Panc1 (cell line): ENCODE measurements at places on chromosomes 12 and 14.

DNA sequence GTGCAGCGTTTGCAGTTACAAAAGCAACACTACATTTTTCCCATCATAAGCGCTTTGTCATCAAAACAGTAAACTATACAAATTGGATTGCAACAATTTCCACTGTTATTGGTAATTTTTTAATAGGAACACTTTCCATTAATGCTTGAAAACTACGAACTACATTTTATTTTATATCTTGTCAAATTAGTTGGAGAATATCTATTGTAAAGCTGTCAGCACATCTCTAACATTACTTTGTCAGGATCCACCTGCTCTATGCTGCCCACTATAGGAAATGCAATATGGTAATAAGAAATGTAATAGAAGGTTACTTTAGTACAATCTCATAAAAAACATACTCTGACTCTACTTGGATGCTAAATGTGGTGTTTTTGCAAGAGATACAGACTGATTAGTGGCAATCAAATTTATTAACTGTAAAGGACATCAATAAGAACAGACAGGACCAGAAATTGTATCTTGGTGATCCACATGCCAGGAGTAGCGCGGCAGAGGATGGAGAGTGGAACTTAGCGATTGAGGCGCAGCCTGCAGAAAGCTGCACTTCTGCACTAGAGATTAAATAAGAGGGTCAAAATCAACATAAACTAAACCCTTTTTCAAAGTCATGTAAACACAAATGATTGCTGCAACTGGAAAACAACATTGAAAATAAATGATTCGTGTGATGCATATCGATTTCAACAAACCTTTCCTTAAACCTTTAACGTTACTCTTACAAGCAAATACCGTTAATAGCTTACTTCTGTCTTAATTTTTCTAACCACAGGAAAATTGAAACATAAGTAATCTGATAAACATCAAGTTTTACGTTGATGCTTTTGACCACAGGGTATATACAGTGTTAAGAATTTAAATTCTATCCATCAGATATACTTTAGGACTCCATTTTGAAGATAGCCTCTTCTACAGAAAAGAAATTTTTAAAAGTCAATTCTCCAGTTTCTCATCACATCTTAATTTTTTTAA, 3.6 kb upstream of the ARID2 start:
- DNase-seq, result peak; percentile 59

- no peak for DNase-seq
These were observed 8.4 kb upstream of the GLIPR1 start for GRCh38 chr12:75471902-75472890.

- DNase-seq, result no peak
These were observed 495.2 kb upstream of the SOX5 start for GRCh38 chr12:24444634-24445033.

DNA sequence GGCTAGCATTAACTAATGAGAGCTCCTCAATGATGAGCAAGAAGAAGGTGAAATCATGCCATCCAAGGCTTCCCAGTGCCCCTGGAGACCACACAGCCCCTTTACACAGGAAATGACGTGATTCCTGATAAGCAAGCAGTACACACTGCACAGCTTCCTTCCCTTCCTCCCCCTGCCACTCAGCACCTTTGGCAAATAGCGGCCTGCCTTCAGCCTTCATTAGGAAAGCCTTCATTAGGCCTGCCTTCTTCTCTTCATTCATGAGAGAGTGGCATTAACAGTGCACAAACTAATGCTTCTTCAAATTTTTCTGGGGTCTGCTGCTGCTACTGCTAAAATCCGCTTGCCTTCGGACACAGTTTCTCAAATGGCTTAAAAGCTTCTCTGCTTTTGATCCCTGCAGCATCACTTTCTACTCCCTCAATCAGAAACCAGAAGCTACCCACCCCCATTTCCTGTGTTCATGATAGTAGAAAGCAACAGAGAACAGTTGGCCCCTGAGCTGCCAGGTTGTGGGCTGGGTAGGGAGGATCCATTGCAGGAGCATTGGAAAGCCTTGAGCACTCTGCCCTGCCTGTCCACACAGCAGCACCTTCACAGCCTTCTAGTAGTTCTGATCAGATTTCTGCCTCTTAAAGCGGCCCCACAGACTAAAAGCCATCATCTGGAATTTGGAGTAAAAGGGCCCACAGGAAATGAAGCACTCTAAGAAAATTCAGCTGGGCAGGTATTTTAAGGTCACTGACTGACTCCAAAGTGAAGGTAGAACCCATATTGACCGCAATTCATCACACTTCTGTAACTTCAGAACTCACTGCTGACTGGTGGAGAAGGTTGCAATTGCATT, 103.8 kb upstream of the ETV6 start:
- no peak for DNase-seq

GRCh38 chr12:102487226-102487625, 6.9 kb upstream of the IGF1 start:
- no peak for DNase-seq

DNA sequence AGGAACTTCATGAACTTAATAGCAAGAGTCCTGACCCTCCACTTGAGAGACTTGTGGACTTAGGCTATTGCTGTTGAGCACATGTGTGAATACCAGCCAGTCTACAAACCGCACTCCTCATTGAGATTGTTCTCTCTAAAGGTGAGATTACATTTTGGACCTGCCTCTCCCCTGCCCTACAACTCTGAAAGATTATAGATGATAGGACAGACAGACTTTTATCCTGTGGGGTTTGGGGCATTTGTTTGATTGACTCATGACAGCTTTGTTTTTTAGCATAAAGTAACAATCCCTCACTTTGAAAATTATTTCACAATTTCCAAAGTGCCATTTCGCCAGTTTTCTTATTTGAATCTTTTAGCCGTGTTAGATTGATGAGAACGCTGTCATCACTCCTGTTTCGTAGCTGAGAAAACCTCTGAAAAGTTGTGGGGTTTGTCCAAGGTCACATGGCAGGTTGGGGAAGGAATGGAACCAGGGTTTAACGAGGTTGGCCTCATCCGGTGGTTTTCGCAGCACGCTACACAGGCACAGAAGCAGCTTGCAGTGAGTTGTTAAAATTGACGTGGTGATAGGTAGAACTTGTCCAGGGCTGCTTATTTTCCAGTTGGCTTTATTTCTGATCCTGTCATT, 836 bp downstream of the EVL start:
- DNase-seq, result no peak

GRCh38 chr12:12441843-12442461, 85.1 kb downstream of the BORCS5 start:
- no peak for DNase-seq

DNA sequence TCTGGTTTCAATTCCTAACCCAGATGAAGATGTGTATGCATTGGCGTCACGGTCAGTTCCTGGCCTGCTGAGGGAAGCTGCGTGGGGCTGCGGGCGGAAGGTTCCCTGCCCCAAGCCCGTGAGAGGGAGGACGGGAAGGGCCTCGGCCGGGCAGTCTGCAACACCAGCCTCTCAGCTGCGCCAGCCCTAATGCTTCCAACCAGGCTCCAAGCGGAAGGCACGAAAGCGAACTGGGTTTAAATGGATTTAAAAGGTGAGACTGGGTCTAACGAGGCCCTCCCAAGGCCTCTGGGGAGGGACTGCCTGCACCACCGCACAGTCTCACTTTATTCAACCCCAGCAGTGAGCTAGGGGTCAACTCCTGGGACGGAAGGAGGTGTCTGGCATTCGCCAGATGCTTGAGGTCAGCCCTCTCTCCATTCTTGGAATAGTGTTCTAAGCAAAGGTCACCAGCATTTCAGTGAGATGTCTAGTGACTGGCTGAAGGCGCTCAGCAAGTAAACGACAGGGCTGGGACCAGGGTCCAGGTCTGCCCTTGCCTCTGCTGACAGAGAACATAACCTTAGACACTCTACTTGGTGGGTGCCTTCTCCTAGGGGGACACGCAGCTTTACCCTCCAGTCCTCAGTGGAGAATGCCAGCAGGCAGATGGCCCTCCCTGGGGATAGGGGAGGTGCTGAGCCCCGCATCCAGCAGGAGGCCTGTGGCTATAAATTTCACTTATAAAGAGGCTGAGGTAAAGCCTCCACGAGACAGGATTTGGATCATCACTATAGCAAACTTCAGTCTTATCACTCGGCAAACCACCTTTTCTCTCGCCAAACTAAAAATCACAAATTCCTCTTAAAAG, 92.2 kb downstream of the PIWIL1 start:
- DNase-seq, result no peak

DNA sequence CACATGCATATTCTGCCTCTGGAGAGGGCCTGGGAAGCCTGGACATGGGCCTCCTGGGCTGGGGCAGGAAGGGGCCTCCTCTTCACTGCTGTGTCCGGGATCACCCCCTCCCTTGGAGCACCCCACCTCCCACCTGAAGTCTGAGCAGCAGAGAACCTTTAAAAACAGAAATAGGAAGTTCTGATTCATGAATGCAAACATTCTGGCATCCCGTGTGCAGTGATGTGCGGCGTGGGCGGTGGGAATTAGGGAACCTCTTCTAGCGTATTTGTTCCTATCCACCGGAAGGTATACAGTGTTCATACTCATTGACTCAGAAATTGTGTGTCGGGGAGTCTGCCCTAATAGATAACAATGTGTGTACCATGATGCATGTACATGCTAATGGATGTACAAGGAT, 46.2 kb downstream of the C14orf132 start:
- no peak for DNase-seq

- no peak for DNase-seq
These were observed 223.4 kb downstream of the SPTSSA start for GRCh38 chr14:34238610-34239009.

DNA sequence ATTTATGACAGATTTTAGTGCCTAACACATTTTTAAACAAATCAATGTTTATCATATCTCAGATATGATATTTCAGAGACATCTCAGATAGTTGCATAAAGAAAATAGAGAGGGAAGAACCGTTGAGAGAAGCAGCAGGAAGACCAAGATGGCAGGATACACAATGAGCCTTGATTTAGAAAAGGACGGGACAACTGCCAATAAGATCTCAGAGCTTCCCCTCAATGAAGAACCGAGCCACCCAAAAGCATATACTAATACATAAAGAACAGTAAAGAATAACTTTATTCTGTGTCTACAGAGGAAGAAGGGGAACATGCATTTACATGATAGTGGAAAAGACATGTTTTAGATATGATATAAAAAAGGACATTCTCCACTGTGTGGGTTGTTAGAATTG, 375.9 kb upstream of the SOX5 start:
- DNase-seq, result no peak

DNA sequence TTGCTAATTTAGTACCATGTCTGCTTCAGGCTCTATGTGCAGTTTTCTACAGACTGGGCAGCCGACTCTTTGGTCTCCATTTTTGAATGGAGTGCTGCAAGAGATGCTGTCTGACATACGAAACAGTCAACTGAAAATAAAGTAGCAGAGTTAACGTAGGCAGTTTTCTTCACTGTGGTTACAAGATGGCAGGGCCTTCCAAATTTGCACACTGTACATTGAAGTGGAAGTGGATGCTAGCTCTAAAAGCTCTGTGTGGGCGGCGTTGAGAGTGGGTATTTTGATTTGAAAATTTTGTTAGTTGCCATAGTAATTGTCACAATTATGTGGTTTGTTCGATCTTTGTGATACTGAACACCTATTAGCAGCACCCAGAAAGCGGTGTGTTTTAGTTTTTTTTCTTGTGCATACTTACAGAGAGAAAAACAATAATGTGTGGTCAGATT, 154.9 kb upstream of the ATP2B1 start:
- DNase-seq, result no peak

- DNase-seq, result peak; percentile 13
These were observed 106.8 kb downstream of the ZFC3H1 start for GRCh38 chr12:71556875-71557274.

DNA sequence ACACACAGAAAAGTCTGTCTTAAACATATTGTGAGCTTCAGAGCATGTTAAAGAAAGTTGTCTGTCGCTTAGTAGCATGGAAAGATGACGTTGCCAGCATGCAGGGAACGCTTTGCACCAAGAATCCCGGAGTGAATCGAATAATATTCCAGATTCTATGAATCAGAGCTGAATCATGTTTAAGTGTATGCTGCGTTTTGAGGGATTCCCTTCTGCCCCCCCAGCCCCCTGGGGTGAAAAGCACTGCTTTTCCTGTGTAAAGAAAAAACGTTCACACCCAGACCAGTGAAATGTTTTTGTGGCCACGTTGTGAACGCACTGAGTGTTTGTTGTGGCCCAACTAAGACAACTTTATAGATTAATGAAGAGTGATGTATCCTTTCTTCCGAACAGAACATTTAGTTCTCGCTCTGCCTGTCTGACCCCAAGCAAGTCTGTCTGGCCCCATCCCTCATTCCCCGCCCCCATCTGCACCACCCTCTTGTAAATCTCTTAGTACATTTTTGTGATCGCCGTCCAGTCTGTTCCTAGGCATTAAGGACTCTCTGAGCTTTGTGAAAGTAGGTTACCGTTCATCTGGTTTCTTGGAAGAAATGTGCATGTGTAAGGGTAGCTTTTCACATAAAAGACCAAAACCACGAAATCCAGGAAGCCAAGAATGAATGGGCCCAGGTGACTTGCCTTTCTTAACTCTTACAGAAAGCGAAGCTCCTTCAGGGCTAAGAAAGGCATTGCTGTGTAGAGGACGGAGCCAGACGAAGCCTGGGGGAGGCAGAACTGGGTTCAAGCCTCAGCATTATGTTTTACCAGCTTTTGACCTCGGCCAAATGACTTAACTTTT, 103.0 kb downstream of the SAMD4A start:
- no peak for DNase-seq

DNA sequence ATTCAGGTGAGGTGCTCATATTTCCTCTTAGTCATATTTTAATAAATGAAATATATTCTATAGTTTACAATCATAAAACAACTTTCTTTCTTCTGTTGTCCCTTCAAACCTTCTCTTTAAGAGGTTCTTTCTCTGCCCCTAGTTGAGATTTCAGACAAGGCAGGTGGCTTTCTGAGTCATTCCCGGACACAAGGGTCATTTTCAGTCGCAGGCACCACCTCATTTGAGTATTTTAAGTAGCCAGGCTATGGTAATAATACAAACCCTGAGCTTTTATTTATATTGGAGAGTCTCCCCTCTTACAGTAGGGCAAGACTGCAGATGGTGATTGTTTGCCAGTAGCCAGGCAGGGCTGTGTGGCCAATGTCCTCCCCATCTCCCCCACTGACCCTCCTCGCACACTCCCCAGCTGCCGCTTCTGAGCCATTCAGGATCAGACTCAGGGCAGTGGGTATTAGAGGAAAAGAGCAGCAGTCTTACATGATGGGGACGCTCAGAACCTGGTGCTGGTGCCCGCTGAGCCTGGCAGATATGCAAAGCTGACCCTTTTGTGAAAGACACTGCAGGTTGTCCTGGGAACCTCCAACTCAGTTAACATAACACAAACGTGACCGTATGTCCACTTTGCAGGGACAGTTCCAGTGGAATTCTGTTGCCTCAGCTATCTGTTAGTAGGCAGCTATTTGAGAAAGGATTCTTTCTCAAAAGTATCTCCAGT, 101.1 kb upstream of the BCL2L14 start:
- DNase-seq, result no peak
